ENCODE measurements at places on chromosomes 3 and 15.

DNA sequence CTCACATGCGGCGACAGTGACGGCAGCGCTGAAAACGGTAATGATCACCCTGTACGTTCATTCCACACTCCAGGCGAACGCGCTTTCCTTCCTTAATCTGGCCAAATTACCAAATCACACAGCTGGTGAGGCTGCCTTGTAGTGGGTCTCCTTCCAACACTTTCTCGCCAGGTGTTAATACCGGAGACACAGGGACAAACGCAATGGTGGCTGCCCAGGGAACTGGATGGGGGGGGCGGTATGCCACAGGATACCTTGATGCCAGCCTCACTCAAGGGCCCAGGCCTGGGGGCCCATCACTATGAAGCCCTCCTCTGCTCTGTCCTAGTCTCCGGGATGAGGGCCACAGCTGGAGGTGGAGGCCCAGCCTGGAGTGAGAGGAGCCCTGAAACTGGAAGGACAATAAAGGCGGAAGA is 1.4 kb upstream of the CAMK2N2 start:
- no peak for DNase-seq

DNA sequence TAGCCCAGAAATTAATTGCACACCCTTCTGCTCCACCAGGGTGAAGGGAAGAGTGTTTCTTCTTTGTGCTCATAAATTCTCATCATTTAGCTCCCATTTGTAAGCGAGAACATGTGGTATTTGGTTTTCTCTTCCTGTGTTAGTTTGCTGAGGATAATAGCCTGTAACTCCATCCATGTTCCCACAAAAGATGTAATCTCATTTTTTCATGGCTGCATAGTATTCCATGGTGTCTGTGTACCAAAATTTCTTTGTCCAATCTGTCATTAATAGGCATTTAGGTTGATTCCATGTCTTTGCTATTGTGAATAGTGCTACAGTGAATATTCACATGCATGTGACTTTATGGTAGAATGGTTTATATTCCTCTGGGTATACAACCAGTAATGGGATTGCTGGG is 86.8 kb downstream of the DTWD1 start:
- DNase-seq: no peak

- no peak for DNase-seq
These were observed 12.2 kb downstream of the SEMA7A start for GRCh38 chr15:74421302-74422245.

DNA sequence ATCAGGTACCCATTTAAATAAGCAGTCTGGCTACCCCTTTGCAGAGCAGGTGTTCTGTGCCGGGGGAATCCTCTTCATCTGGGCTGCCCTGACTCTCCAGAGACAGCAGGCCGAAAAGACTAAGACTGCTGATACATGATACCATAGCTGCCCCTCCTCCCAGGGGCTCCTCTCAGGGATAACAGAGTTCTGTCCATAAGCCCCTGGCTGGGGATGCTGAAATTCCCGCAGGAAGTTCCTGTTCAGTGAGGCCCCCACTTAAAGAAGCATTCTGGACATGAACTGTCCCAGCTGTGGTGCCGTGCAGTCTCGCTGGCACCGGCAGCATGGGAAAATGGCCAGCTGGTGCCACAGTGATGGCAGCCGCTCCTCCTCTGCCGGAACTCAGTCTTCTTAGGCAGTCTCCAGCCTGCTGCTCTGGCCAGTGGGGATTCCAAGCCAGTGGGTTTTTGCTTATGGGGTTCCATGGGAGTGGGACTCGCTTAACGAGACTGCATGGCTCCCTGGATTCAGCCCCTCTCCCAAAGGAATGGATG is 1026.2 kb downstream of the NAALADL2 start:
- DNase-seq: no peak

DNA sequence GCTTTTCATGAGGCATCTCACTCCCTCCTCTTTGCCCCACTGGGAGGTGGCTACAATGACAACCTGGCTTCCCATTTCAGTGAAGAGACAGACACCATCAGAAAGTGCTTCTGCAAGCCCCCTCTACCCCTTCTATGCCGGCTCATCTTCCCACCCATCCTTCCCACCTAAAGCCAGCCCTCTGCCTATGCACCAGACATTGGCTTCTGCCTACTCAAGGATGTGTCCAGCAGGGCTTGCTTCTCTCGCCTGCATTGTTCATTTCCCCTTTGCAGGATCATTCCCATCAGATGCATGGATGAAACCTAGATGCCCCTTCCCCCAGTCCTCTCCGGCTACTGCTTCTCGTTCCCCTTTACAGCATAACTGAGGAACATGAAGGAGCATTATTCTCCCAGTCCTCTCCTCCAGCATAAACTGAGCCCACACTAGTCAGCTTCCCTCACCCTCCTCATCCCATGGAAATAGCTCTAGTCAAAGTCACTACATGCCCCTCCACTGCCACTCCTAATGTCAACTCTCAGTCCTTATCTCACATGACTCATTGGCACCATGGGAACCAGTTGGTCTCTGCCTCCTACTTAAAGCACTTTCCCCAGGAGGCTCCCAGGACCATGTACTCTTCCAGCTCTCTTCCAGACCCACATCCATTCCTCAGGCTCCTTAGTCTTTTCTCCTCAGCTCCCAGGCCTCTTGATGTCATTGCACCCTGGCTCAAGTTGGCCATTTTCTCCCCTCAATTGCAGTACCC is 47.9 kb downstream of the TM2D3 start:
- DNase-seq: no peak

- DNase-seq: no peak
These were observed 19.5 kb downstream of the BMF start for GRCh38 chr15:40088929-40089755.

GRCh38 chr3:162546910-162547309 is 1050.3 kb downstream of the OTOL1 start:
- no peak for DNase-seq

GRCh38 chr3:49460188-49460890 is 9.7 kb upstream of the DAG1 start:
- no peak for DNase-seq

DNA sequence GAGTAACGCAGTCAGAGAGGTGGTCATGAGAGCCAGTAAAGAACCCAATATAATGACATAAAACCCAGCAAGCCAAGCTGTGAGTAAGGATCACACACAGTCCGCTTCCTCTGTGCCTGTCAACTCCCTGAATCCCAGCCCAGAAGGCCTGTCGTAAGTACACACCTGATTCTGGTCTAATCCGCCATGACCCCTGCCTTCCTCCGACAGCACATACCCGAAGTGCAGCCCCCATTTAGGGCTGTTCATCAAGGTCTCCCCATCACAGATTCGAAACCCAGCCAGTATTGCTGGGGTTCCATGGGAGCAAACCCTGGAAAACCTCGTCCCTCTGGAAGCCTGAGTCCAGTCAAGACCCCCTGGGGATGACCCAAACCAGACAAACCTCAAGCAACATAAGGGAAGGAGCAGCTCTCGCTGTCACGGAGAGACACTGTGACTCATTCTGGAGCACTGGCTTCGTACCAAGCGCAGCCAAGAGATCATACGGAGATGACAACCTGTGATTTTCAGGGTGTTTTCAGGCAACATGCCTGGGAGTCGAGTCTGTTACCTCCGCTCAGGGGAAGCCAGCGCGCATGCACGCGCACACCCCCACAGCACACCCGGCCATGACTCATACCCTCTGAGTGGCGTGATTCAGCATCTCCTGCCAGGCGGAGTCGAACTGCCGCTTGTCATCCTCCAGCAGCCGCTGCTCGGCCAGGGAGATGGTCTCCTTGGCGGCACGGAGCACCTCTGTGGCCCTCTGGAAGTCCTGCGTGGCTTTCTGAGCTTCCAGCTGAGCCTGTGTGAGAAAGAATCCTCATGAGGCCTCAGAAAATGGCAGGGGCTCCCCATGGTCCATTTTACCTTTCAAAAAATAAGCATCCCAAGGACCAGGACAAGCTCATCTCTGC is 63.0 kb downstream of the SH3BP5 start:
- DNase-seq: no peak
